Right atrium auricular region (tissue), 2 donors: ENCODE measurements at places on chromosomes 4 and X. TPM values are rescaled to one million over a fixed set of nuclear protein-coding genes. Genes with fewer than 3 reads are reported as not detected.

The CTAG1B gene
- total RNA-seq, result not detected

- no peak overlapping the region for H3K27ac ChIP-seq
- no peak overlapping the region for H3K4me3 ChIP-seq
- DNase-seq, result no peak
- H3K27me3 ChIP-seq, result no peaks in the 10 kb centered on the region
- no peaks in the 10 kb centered on the region for H3K36me3 ChIP-seq
- no peaks in the 10 kb centered on the region for H3K4me1 ChIP-seq
These were observed 27.6 kb downstream of the RHOH start for GRCh38 chr4:40224432-40224831.

- H3K4me1 ChIP-seq, result no peaks in the 10 kb centered on the region
- H3K4me3 ChIP-seq, result no peak overlapping the region
- no peaks in the 10 kb centered on the region for H3K27me3 ChIP-seq
These were observed 102.3 kb upstream of the FAT1 start for GRCh38 chr4:186826006-186826405.

- H3K4me3 ChIP-seq, result no peak overlapping the region
- DNase-seq, result no peak
- H3K36me3 ChIP-seq, result no peaks in the 10 kb centered on the region
- no peaks in the 10 kb centered on the region for H3K4me1 ChIP-seq
- no peak overlapping the region for H3K27ac ChIP-seq
- H3K27me3 ChIP-seq, result no peaks in the 10 kb centered on the region
These were observed 1115.5 kb downstream of the NLGN4X start for GRCh38 chrX:5113128-5113527.

GRCh38 chrX:5595570-5595969, 633.1 kb downstream of the NLGN4X start:
- DNase-seq, result no peak
- no peaks in the 10 kb centered on the region for H3K27me3 ChIP-seq
- H3K4me3 ChIP-seq, result no peak overlapping the region
- H3K36me3 ChIP-seq, result no peaks in the 10 kb centered on the region
- no peaks in the 10 kb centered on the region for H3K4me1 ChIP-seq
